ENCODE measurements at places on chromosomes 11 and 22. TPM values are rescaled to one million over a fixed set of nuclear protein-coding genes. Genes with fewer than 3 reads are reported as not detected.
A peak's percentile ranks its signal among the peaks of the same experiment; 100 is the strongest.

DNA sequence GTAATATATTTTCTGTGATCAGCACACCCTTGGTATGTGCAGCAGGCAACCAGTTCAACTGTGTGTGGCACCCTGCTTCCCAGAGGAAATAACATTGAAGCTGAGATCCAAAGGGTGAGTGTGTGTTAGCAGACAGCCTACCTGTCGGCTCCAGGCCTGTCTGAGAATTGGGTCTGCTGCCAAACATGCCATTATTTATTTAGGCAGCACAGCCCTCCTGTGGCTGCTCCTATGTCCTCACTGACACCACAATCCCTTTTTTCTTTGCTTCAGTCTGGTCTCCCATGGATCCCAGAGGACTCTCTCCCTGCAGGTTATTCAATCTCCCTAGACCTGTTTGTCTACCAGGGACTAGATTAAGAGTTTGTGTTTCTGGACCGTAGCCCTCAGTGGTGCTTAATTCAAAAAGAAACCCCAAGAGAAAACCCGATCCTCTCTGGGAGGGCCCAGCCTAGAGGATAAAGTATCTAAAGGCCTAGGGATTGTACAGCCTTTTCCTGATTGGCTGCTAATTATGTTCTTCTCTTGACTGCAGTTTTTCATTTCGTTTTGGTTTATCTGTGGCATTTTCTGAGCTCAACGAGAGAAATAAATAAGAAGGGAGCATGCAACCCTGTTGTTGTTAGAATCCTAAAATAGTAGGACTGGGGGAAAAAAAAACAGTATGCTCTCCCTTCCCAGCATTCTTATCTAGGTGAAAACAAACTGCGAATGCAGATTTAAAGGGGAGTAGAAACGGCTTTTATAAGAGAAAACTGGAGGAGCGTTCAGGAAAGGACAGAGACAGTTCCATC is 24.1 kb downstream of the KCNE3 start:
- H3K27ac ChIP-seq, result peak overlapping the region; percentile 1
- no peaks in the 10 kb centered on the region for H3K27me3 ChIP-seq
- DNase-seq, result peak; percentile 59
- H3K4me1 ChIP-seq, result no peaks in the 10 kb centered on the region
- H3K36me3 ChIP-seq, result no peaks in the 10 kb centered on the region

- H3K4me1 ChIP-seq, result no peaks in the 10 kb centered on the region
- H3K36me3 ChIP-seq, result peaks cover 8% of the 10 kb centered on the region
- no peaks in the 10 kb centered on the region for H3K27me3 ChIP-seq
- no peak overlapping the region for H3K4me3 ChIP-seq
- no peak overlapping the region for H3K27ac ChIP-seq
Measured at GRCh38 chr11:116870054-116870453, 32.6 kb upstream of the APOA1 start.

CD3D gene
- 4.8 TPM for total RNA-seq

- peak overlapping the region; percentile 25 for H3K27ac ChIP-seq
- DNase-seq, result no peak
- no peaks in the 10 kb centered on the region for H3K4me1 ChIP-seq
- H3K27me3 ChIP-seq, result no peaks in the 10 kb centered on the region
Measured at GRCh38 chr11:120228794-120229384, 11.1 kb upstream of the POU2F3 start.

- no peak for DNase-seq
- H3K27ac ChIP-seq, result peak overlapping the region; percentile 42
- H3K27me3 ChIP-seq, result no peaks in the 10 kb centered on the region
- H3K36me3 ChIP-seq, result no peaks in the 10 kb centered on the region
Measured at GRCh38 chr11:68436985-68437926, 23.3 kb upstream of the PPP6R3 start.

SCGB1D2 gene
- not detected for total RNA-seq

SPI1 gene
- 12.5 TPM for total RNA-seq

OR10G8 gene
- total RNA-seq, result not detected

GRCh38 chr11:76269661-76270261 is 63.5 kb upstream of the WNT11 start:
- H3K36me3 ChIP-seq, result no peaks in the 10 kb centered on the region
- no peak for DNase-seq
- H3K27me3 ChIP-seq, result no peaks in the 10 kb centered on the region
- H3K27ac ChIP-seq, result peak overlapping the region; percentile 90
- H3K4me1 ChIP-seq, result no peaks in the 10 kb centered on the region
